Stimulated activated CD8-positive, alpha-beta memory T cell treated with anti-CD3 and anti-CD28 coated beads, Interleukin-12 subunit alpha, Interleukin-12 subunit beta, amount 100 ng/mL, for 4 hours (primary cell): ENCODE measurements at places on chromosomes 3 and 15.

- no peak for DNase-seq
Observed at GRCh38 chr15:27086149-27086548, 115.2 kb downstream of the GABRG3 start.

GRCh38 chr3:133295199-133295901 lies 104.5 kb upstream of the BFSP2 start:
- DNase-seq, result no peak

DNA sequence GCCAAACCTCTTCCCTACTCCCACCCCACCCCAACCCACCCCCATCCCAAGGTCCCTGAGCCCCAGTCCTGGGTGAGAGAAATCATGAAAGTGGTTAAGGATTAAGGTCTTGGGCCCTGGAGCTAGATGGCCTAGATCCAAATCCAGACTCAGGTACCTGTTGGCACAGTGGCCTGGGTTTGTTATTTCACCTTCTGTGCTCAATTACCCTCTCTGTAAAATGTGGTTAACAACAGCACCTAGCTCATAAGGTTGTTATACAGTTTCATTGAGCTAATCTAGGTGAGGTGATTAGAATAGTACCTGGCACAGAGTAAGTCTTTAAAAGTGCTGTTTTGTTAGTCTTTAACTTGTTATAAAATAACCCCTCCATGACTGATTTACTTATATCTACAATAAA lies 6.4 kb upstream of the SNUPN start:
- DNase-seq, result no peak

DNA sequence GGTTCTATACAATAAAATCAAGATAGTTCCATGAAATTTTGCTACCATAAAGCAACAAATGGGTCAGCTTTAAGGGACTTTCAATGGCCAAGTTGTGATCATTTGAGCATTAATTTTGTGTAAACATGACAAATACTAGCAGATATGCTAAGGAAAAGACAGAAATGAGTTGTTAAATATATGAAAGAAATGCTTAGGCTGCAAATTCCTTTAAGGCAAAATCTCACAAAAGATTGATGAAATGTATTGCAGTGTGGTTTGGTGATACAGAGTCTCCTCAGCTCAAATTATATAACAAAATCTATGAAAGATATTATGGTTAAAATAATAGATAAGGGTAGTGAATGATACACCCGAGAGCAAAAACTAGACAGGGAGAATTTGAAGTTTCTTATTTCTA lies 377.2 kb downstream of the RAP2B start:
- DNase-seq, result no peak

GRCh38 chr15:44883199-44883877 lies 73.1 kb upstream of the TERB2 start:
- DNase-seq, result no peak

GRCh38 chr3:123576122-123576521 lies 8.7 kb downstream of the HACD2 start:
- no peak for DNase-seq

- no peak for DNase-seq
Observed at GRCh38 chr3:36751326-36751725, 13.0 kb downstream of the DCLK3 start.

- no peak for DNase-seq
Observed at GRCh38 chr15:101120987-101121386, 130.9 kb downstream of the CHSY1 start.

DNA sequence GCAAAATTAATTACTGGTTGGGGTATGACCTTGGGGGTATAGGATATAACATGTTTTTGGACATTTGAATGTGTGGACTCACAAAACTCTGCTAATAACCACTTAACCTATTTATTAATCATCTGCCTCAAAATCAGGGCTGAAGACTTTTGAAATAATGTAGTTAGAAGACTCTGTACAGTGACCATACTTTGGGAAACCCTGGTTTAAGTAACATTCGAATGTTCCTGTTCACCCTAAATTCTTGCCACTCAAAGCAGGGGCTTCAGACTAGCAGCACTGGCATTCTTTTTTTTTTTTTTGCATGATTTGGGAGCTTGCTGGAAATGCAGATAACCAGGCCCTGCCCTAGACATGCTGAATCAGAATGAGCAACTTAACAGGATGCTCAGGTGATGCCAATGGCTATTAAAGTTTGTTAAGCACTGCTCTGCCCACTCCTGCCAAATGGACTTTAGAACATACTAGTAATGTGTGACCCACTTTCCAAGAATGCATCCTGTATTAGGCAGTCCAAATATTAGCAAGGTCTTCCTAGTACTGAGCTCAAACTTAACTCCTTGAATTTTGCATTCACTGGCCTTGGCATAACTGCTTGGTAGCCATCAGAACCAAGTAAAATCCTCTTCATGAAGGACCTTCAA lies 12.7 kb upstream of the ST3GAL6 start:
- DNase-seq, result no peak

DNA sequence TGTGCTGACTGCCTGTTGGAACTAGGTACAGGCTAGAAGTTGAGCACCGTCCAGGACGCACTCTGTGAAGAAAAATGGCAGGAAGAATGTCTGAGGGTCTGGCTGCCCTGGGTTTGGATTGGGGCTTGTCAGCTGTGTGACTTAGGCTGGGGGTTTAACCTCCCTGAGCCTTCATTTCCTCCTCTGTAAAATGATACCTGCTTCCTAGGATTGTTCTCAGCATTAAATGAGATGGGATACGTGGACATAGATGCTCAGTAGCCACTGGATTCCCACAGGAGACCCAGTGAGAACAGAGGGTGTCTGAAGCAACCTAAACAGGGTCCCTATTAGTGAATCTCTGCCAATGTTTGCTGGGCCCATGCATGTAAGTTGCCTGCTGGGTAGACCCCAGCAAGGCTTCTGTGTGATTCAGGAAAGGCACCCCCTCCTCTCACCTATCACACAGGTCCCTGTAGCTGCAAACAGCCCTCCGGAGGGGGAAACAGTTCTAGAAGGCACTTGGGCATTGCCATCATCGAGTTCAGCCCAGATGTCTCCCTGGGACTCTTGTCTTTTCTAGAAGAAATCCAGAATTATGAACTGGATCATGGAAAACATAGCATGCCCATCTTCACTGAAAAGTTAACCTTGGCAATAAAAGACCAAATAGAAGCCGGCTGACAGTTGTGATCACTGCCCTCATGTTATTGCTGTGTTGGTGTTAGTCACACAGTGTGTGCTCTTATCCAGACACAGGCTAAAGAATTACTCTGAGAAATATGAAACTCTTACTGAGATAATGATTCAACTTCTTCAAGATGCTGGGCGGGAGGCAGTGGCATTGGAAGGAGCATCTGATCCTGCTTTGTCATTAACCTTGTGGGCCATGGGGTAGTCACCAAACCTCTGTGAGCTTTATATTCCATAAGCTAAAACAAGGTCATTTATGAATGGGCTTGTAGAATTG lies 64.5 kb downstream of the SMAD6 start:
- DNase-seq, result no peak

GRCh38 chr15:42992626-42993025 lies 72.0 kb upstream of the TTBK2 start:
- DNase-seq, result no peak

DNA sequence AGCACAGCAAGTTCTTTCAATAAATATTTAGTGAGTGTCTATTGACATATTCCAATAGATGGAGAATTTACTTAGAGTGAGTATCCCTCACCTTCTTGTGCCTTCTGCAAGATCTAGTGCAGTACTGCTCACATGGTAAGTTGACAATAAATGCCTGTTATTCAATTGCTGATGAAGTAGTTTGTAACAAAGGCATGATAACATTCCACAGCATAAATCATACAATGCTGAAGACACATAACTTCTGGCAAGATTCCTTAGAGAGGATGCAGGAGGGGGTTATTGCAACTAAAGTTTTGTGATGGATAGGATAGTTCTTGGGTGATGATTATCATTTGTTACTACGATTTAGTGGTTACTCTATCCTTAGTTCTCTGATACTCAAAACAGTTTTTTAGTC lies 112.2 kb upstream of the RBMS3 start:
- no peak for DNase-seq

DNA sequence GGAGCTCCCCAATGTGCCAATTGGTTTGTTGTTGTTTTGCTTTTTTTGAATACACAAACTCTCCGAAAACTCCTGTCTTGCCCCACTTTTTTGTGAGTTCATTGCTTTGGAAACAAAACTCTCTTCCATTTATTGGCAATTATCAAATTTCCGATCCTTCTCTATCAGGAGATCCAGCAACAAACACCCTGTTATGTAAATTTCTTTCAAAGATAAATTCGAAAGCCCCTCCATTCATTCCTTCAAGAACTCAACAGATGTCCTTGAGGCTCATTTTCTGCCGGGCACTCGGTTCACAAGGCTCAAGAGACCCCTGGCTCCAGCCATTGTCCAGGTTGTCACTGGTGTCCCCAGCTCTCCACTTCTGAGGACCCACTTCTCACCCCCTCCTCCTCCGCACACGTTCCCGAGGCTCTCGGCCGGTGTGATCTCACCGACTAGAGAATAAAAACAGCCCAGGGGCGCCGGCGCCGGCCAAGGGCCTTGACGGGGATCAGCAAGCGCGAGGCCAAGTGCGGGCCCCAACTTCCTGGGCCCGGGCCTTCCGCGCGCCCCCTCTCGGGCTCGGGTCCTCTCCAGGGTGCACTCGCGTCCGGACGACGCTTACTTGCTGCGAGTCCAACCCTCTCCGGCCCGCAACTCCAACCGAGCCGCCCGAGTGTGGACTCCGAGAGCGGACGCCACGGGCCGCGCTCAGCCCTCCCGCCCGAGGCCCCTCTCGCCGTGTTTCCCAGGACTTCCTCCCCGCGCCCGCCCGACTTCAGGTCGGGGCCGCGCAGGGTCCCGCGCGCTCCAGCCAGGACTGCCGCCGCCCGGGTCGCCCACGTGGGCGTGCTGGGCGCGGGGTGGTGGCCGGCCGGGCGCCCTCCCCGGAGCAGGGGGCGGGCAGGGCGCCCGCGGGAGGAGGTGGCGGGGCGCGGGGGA lies 533 bp upstream of the SMAD3 start:
- no peak for DNase-seq

- DNase-seq, result no peak
Observed at GRCh38 chr3:37223141-37223558, 48.8 kb upstream of the LRRFIP2 start.
